ENCODE measurements at places on chromosomes 2 and 18.

- DNase-seq: peak; percentile 69
Observed at GRCh38 chr18:26655525-26656430, 107.4 kb upstream of the KCTD1 start.

GRCh38 chr2:42935692-42936671 lies 143.6 kb upstream of the HAAO start:
- no peak for DNase-seq

- DNase-seq: no peak
Observed at GRCh38 chr2:47897883-47898731, 8.2 kb downstream of the FBXO11 start.

- peak; percentile 44 for DNase-seq
Observed at GRCh38 chr2:233413559-233414272, 59.4 kb downstream of the DGKD start.

DNA sequence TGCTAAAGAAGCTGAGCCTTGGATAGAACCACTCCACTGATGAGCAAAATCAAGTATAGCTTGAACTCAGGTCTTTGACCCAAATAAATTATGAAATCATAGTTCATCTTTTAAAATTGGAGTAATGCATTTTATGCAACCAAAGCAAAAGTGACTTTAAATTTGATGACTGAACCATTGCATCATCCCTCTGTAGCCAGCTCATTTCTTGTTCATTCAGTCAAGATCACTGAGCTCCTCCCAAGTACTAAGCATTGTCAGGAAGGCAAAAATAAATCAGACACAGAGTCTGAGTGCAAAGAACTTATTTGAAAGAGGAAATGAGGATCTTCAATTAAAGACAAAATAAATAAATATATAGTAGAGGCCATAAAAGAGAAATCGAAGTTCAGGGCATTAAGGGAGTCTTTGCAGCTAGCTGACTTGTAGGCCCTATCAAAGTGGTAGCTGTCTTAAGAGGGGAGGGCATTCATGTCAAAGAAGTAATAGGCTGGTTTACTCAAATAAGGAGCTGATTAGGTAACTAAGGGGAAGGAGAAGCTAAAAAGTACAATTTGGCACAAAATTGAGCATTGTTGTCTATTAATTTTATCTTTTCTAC lies 411.8 kb downstream of the MTX2 start:
- DNase-seq: no peak

GRCh38 chr2:8408560-8409460 lies 273.0 kb upstream of the ID2 start:
- DNase-seq: no peak

- no peak for DNase-seq
Observed at GRCh38 chr2:238890131-238890530, 42.2 kb downstream of the TWIST2 start.

- no peak for DNase-seq
Observed at GRCh38 chr2:50489092-50489491, 542.8 kb downstream of the NRXN1 start.

DNA sequence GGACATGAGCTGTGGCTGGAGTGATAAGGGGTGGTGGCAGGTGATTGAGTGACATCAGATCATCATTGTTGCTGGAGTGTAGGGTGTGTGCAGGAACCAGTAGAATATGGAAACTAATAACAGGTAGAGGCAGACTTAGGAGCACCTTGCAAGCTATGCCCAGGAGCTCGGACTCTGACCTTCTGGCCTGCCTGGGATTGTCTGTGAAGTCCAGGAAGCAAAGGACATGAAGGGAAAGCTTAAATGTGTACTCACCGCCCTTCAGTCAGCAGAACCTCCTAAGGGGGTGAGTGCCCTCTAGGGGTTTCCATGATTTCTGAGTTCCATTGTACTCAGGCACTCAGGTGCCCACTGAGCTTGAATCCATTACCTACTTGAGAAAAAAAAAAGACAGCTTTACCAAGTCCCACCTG lies 104.2 kb downstream of the CRIM1 start:
- DNase-seq: no peak

DNA sequence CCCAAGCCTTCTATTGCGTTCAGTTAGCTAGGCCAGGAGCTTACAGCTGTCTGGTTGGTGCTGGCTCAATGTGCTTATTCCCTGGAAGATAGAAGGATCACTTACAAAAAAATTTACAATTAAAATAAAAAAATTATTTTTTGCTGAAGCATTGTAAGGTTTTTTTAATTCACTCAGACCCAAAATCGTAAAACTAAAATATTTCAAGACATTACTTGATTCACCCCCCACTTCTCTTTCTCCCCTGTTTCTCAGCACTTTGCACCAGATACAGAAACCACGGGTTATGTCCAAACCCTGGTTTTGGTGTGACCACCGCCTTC lies 911 bp upstream of the PTPRM start:
- no peak for DNase-seq

DNA sequence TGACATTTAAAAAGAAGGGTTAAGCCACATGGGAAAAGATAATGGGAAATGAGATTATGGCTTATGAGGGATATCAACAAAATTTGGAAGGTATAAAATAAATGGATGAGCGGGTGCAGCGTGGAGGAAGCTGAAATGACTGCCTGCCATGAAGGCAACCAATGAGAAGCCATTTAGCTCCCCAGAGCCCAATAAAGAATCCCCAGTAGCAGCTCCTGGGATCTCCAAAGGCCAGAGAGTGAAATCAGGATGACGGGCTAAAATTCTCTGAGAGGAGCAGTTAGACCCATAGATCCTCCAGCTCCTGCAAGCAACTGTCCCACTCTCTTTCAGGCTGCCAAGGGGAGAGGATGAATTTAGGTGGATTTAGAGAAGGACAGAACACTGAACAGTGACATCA lies 12.9 kb upstream of the MAPRE3 start:
- no peak for DNase-seq

DNA sequence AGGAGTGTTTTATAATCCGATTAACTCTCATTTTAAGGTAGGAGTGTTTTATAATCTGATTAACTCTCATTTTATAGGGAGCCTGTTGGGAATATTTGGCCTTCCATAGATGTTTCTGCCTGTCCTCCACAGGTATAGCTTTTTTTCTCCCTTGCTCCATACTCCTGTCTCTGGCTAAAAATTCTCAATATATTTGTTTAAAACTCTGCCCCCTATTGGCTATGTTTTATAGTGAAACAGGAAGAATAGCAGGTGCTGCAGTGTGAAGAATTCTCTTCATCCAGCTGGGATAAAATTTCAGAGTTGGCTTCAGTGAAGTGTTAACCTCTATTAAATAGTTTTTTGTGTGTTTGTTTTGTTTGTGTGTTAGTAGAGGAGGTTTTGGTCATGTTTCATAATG lies 1046.0 kb upstream of the TMEFF2 start:
- DNase-seq: no peak

GRCh38 chr18:35038029-35038428 lies 3.2 kb upstream of the MAPRE2 start:
- no peak for DNase-seq

DNA sequence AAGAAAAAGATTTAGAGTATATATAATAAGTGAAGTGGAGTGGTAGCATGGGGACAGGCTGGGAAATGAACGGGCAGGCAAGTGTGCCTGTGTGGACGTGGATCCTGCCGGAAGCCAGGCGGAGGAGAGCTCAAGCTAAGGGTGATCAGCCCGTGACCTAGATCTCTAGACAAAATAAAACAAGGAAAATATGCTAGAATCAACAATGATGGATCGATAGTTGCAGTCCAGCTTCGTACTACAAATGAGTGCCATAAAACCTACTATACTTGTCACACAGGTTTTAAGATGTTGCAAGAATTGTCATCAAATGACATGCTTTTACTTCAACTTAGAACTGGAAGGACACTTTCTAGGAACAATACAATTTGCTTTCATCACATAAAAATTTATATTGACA lies 8.5 kb downstream of the EIF2AK2 start:
- no peak for DNase-seq

All from amygdala (tissue), 56 donors.